ENCODE measurements at places on chromosomes 16 and 17.
A peak's percentile ranks its signal among the peaks of the same experiment; 100 is the strongest.

DNA sequence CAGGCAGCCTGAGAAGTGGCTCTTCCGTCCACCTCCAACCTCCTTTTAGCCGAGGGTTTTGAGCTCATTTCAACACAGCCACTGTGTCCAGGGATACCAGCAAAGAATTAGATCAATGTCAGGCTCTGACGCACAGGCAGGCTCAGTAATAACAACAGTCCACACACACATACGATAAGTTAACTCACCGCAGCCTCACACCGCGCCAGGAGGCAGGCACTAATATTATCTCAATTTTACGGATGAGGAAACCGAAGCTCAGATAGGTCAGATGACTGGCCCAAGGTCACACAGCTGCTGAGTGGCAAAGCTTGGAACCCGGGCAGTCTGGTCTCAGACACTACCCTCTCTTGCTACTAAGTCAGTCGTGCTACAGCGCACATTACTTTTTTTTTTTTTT is 22.9 kb downstream of the ABR start:
- DNase-seq, result no peak

DNA sequence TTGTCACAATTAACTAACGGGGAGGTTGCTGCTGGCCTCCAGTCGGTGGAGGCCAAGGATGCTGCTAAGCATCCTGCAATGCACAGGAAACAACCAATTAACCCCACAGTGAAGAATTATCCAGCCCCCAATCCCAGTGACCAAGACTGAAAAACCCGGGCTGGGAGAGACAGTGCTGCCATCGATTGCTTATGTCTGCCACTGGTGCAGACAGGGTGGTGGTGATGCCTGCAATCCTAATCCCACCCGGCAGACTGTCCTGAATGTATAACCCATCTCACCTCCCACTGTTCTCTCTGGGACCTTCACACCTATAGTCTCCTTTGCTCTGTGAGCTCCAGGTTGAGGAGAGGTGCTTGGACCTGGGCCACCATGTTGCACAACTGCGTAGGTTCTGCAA is 42.3 kb upstream of the KLHDC4 start:
- no peak for DNase-seq

DNA sequence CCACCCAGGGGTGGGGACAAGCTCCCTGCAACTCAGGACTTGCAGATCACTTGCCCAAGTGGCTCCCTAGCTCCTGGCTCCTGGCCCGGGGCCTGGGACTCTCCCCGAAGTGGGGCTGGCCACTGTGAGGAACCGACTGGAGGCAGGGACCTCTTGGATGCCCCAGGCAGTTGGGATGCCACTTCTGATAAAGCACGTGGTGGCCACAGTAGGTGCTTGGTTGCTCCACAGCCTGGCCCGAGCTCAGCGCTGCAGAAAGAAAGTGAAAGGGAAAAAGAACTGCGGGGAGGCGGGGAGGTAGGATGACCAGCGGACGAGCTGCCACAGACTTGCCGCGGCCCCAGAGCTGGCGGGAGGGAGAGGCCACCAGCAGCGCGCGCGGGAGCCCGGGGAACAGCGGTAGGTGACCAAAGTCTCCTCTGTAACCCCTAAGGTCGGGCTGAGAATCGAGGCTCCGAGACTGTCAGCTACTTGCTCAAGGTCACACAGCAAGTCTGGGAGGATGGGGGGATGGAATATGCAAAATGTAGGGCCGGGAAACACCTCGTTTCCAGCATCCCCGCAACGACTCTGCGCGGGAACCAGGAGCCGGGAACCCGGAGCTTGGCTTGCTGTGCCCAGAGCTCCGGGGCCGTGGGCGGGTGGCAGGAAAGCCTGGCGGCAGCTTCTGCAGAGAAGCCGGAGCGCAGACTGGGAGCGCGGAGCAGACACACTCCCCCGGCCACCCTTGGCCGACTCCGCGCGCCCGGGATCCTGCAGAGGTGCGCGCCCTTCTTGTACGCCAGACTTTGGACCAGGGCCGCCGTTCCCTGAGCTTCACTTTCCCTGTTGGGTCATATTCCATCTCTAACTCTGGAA is 1.9 kb downstream of the CIITA start:
- peak; percentile 53 for DNase-seq

- no peak for DNase-seq
Measured at GRCh38 chr16:85319208-85319983, 207.1 kb upstream of the CIBAR2 start.

DNA sequence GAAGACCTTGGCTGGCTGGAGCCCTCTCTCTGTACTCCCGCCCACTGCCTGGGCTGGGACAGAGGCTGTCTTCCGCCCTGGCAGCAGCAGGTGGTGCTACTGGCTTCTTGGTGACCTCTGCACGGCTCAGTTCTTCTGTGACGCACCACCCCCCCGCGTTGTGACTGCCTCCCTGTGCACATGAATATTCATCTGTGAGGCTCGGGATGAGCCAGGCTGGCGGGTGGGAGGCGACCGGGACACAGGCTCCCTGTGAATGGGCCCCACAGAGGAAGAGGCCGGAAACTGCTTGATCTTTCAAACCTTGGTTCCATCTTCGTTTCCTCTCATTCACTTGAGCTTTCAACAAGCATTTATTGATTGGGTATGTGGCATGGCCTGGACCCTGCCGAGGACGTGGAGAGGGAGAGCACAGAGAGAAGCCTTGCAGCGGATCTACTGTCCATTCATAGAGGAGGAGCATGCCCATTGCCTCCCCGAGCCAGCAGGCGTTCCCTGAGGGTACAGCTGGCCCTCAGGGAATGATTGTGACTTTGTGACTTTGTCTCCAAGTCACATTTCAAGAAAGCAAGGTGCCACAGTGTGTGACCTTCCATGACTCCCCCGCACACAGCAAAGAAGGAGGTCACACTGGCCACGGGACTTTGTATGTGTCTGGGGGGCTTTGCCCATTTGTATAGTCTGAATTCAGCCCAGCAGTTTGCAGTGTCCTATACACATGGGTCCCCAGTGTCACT is 45.0 kb downstream of the B9D1 start:
- DNase-seq, result no peak

GRCh38 chr17:43039646-43040045 is 14.6 kb downstream of the RND2 start:
- DNase-seq, result no peak

GRCh38 chr16:80105160-80105559 is 435.6 kb upstream of the DYNLRB2 start:
- no peak for DNase-seq

GRCh38 chr17:9878786-9879525 is 26.1 kb downstream of the RCVRN start:
- DNase-seq, result no peak

GRCh38 chr16:8898660-8899318 is 16.6 kb downstream of the LITAFD start:
- no peak for DNase-seq

- DNase-seq, result peak; percentile 46
Measured at GRCh38 chr17:6755731-6756184, at the start of gene XAF1. Gene XAF1, plus strand, starts transcription at chr17:6756046. Its CDS starts 33 bp downstream, at chr17:6756079.

- DNase-seq, result no peak
Measured at GRCh38 chr17:76682296-76682695, 28.5 kb downstream of the MXRA7 start.

GRCh38 chr17:6894206-6894528 is 62.6 kb upstream of the TEKT1 start:
- DNase-seq, result no peak

- DNase-seq, result no peak
Measured at GRCh38 chr17:74276541-74277009, 2.5 kb downstream of the DNAI2 start.

GRCh38 chr17:50274142-50274896 is at the start of gene TMEM92:
Gene TMEM92, plus strand, starts transcription at chr17:50274466. Its CDS starts 36 bp downstream, at chr17:50274502.
- DNase-seq, result no peak

- no peak for DNase-seq
Measured at GRCh38 chr16:68844211-68844564, 857 bp downstream of the TANGO6 start.

GRCh38 chr16:10093576-10093975 is 88.7 kb downstream of the GRIN2A start:
- no peak for DNase-seq

GRCh38 chr16:23158114-23158513 is 8.9 kb upstream of the USP31 start:
- no peak for DNase-seq

DNA sequence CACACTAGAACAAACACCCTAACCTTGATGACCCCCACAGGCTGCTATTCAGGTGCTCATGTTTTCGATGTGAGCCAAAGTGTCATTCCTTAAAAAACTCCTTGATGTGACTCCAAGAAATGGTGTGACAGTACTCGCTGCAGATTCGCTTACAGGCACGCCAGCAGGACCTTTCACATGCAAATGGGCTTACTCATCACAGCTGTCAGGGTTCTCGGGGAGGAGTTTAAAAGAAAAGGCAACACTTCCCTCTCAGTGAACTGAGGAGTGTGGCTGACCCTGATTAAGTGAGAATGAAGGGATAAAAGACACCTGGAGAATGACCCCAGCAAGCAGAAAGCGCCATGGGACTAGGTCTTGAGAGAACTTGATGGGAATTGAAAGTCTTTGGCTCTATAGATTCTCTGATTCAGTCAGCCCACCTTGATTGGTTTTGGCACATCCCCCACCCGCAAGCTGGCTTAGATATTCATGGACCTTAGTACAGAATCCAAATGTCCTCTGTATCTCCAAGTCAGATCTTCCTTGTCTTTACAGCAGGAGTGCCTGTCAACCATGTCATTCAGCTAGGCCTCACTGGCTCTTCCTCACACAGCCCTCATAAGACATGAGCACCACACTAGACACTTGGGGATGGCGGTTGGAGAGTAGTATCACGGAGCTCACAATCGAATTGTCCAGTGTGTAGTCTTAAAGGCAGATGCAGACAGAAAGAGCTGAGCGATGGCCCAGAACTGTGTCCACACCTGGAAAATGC is 82.6 kb downstream of the HIC1 start:
- no peak for DNase-seq

- peak; percentile 78 for DNase-seq
Measured at GRCh38 chr16:84726079-84726668, 26.4 kb downstream of the USP10 start.

DNA sequence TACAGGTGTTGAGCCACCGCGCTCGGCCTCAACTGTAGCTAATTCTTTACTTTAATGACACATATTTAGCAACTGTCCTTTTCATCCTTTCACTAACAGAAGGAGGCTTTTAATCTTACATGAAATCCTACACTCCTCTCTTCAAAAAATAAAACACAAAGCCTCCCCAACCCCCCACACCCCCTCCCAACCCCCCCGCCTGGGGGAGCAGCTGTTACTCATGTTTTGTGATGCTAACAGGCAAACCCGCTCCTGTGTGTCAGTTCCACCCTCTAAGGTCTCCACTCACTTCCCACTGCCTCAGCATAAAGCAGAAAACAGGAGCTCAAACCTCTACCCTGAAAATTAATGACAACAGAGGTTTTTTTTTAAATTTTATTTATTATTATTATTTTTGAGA is 55.4 kb upstream of the SLC25A19 start:
- peak; percentile 12 for DNase-seq

- DNase-seq, result no peak
Measured at GRCh38 chr17:50627782-50628601, 6.7 kb upstream of the ABCC3 start.

DNA sequence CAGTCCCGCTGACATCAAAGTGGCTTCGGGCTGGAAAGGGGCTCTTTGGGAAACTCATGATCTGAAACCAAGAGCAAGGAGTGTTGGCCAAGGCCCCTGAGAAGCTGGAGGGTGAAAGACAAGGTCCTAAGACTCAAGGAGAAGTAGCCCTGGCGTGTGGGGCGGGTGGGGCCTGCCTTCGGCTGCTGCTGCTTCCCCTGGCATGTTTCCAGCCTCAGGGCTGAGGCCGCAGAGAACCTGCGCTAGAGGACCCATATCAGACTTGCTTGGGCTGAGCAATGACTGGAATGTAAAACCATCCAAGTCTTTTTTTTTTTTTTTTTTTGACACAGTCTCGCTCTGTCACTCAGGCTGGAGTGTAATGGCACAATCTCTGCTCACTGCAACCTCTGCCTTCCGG is 67.5 kb upstream of the GCSH start:
- DNase-seq, result no peak

DNA sequence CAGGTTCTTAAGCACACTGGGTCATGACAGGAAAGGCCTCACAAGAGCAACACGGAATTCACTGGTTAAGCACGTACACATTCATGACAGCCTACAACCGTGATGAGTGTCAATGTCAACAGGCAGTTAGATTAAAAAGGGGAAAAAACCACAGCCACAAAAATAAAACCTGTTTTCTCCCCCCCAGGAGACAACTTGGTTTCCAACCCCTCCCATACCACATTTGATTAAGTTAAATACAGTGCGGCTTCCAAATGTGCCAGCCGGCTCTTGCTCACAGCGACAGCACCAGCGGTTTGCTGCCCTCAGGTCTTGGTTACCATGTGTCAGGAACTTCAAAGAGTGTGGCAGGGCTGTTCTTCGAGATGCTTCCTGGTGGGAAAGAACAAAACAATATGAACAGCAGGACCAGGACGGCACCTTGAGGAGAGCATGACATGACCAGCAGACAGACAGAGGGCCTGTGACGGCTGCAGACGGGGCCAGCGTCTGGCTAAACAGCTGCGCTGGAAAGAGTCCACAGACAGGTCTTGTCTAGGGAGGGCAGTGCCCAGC is 193.6 kb downstream of the PARN start:
- peak; percentile 6 for DNase-seq

GRCh38 chr17:48484256-48484655 is 46.6 kb downstream of the HOXB1 start:
- no peak for DNase-seq

DNA sequence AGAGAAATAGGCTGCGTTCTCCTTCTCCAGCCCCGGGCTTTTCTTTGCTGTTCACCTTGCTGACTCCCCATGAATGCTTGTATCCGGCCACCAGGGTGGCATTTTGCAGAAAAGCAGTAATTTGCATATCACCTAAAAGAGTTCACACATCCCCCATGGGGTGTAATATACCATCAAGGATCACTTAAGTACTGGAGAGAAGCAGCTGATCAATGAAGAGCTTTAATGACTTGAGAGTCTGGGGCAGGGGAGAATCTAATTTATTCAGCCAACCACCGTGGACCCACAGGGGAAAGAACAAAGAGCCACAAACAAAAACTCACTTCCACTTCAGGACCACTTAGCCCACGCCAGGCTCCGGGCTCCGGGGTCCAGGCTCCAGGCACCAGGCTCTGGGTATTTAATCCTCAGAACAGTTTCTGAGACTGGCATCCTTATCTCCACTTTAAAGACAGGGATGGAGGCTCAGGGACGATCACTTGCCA is 33.9 kb upstream of the SEC14L1 start:
- no peak for DNase-seq

DNA sequence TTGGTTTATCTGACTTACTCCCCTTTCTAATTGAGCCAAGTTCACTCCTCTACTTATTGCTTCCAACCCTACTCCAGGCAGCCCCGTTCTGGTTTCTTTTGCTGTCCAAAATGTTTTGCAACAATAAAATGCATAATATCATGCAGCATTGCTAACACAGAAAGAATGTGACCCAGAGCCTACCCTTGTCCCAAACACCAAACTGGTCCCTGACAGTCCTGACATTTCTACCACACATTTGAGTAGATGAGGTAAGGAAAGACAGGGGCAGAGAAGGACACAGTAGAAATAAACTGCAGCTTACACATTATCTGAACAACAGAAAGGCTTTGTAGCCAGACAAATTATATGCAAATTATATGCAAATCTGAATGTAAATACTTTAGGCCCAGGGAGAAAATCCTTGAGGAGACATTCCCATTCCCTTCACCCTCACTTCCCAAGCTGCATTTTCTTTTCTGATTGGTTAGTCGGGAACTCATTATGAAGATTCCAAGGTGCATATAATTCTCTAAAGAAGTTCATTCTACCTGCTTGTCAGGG is 31.6 kb downstream of the SOX9 start:
- DNase-seq, result no peak

Data from T-helper 2 cell (primary cell).